Astrocyte (in vitro differentiated cells and primary cell): ENCODE measurements at places on chromosomes 4 and X.
A peak's percentile ranks its signal among the peaks of the same experiment; 100 is the strongest.

- DNase-seq = no peak
Measured at GRCh38 chr4:68717999-68718398, 47.5 kb upstream of the UGT2B15 start.

GRCh38 chr4:72935462-72935861 is 134.1 kb downstream of the COX18 start:
- no peak for DNase-seq

DNA sequence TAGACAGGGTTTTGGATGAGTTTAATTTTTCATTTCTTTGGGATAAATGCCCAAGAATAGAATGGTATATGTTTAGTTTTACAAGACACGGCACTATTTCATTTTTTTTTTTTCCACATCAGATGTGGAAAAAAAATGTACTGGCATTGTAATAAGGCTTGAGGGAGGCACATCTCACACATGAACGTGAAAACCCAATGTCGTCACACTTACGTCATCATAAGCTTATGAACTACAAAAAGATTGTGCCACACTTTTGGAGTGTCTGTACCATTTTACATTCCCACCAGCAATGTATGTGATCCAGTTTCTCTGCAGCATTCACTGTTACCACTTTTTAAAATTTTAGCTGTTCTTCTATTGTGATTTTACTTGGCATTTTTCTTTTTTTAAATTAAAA is 74.2 kb downstream of the TAF1 start:
- no peak for DNase-seq

DNA sequence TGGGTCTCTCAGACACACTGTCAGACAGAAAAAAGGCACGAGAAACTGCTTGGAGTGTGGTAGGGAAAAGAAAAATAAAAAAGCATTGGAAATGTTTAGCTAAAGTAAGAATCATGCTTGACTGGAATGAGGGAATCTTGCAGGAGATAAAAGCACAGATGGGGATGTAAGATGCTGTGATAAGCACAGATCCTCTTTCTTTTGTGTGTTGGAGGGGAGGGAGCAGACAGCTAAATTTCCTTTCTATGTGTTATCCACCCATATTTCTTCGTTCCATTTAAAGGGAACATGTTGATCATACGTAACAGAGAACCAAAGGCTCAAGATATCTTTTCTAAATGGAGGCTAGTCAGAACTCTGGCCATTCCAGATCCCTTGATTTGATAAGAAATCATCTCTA is 614.0 kb upstream of the LCORL start:
- no peak for DNase-seq

DNA sequence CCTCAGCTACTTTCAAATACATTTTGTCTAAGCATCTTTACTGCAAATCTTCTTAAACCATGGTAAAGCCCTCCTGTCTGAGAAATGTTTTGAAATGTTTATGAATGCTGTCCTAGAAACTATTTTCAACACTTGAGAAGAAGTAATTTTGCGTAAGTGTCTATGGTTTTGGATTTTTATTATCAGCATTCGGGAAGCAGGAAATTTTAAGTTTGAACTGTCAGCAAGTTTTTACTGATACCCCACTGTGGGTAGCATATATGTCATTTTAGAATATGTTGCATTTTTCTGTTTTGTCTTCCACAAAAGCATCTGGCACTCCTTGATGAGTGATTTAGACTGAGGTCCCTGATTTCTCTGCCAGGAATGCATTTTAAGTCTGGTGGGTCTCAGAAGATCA is 302.4 kb upstream of the GIMD1 start:
- no peak for DNase-seq

DNA sequence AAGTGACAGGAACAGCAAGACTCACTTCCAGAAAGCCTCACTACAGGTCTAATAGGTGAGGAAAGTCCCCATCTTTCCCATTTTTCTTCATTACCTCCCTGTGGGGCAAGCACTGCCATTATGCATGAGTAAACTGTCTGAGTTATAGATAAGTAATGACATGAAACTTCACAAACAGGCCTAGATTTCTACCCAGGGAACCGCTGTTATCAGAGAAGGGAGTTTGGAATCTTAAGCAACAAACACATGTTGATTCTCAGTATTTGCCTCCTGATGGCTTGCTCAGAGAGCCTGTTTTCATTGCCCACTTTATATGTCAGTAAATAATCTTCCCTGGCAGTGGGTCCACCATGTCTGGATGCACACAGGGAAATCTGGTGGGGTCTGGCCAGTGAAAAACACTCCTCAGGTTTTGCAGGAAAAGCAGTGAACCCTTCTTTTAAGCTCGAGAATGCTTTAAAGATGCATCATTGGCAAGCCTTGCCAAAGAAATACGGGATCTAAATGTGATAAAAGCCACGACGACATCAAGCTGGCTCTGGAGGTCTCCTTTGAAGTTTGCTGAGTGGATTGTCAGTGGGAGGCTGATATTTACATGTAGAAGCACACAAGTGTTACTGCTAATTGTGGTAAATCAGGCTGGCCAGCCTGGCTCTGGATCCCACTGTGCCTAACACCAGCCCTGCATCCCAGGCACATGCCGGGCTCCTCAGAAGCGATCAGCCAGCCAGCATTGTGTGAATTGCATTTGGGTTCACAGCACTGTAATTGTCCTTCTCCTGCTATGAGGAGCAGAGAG is 25.2 kb downstream of the PDGFRA start:
- peak; percentile 47 for DNase-seq

DNA sequence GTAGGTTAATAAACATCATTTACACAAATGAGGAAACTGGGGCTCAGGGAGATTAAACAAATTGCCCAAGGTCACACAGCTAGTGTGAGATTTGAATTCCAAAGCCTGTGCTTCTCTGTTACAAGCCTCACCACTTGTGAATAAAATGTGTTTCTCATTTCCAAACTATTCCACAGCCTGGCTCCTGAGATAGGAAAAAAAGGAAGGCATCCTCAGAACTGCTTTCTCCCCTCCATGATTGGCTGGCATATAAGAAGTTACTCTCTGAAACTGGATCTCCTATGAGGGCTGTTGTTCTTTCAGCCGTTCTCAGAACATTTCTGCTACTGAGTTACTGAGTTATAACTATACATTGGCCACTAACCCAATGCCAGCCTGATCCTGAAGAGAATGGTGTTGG is 237.9 kb downstream of the MAML3 start:
- DNase-seq = peak; percentile 40
